ENCODE measurements at places on chromosomes 5 and 9.

GRCh38 chr9:85268131-85268530 is 473.6 kb downstream of the AGTPBP1 start:
- DNase-seq, result no peak

DNA sequence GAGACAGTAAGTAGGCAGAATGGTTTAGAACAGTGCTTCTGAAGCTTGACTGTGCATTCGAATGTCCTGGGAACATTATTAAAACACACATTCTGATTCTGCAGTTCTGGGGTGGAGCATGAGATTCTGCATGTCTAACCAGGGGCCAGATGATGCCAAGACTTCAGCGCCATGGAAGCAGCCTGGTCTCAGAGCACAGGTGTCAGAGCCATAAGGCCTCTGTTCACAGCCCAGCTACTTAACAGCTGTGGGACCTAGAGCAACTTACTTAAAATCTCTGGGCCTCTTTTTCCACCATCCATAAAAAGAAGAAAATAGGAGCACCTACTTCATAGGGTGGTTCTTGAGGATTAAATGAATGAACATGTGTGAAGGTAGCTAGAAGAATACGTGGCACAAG is 84.0 kb downstream of the GNAQ start:
- no peak for DNase-seq

DNA sequence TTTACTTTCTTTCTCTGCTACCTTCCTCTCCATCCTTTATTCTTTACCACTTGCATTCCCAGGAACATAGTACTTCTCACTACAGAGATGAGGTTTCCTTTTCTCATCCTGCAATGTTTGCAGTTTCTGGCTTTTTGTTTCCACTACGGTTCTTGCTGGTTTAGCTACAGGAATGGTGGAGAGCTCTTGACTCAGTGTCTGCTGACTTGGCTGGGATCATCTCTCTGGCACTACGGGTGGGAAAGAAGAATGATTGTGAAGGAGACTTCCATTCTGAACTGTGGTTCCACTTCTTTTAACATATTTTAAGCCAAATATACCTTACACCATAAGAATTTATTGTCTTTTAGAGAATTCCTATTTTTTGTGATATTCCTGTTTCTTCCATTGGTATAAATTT is 65.1 kb downstream of the NREP start:
- no peak for DNase-seq

- no peak for DNase-seq
Observed at GRCh38 chr9:92807031-92807756, 42.6 kb upstream of the BICD2 start.

GRCh38 chr9:110327716-110328115 is 9.9 kb downstream of the TXNDC8 start:
- no peak for DNase-seq

DNA sequence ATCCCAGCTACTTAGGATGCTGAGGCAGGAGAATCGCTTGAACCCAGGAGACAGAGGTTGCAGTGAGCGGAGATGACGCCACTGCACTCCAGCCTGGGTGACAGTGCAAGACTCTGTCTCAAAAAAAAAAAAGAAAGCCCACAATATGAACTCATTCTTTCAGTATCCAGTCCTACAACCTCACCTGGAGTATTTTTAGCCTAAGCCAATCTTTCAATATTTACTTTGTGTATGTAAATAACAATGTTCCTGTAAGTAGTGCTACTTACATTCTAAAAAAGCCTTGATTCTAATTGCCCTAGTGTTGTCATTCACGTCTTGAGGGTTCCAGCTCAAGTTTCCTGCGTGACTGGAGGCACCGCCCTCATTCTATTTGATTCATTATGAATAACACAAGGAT is 62.0 kb downstream of the BHMT start:
- DNase-seq, result no peak

DNA sequence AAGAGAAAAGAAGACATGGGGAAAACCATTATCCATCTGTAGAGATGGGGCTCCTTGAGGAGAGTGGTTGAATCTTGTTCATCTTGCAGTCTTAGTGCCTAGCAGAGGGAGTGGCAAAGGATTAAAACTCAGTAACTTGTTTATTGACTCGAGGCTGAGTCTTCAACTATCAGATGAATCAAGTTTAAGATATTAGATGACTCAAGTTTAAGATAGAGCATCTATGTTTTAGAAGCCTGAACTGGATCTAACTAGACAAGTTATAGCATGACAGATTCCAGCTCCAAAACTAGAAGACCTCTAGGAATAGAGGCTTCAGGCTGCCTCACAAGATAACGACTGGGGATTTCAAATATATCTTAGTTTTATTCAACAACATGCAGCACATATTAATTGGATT is 2277.2 kb upstream of the WWC1 start:
- no peak for DNase-seq

- no peak for DNase-seq
Observed at GRCh38 chr9:113598451-113598850, 134.9 kb downstream of the RGS3 start.

All from cortex of kidney (tissue), 1 donor.